ENCODE measurements at places on chromosomes 11 and 22.

DNA sequence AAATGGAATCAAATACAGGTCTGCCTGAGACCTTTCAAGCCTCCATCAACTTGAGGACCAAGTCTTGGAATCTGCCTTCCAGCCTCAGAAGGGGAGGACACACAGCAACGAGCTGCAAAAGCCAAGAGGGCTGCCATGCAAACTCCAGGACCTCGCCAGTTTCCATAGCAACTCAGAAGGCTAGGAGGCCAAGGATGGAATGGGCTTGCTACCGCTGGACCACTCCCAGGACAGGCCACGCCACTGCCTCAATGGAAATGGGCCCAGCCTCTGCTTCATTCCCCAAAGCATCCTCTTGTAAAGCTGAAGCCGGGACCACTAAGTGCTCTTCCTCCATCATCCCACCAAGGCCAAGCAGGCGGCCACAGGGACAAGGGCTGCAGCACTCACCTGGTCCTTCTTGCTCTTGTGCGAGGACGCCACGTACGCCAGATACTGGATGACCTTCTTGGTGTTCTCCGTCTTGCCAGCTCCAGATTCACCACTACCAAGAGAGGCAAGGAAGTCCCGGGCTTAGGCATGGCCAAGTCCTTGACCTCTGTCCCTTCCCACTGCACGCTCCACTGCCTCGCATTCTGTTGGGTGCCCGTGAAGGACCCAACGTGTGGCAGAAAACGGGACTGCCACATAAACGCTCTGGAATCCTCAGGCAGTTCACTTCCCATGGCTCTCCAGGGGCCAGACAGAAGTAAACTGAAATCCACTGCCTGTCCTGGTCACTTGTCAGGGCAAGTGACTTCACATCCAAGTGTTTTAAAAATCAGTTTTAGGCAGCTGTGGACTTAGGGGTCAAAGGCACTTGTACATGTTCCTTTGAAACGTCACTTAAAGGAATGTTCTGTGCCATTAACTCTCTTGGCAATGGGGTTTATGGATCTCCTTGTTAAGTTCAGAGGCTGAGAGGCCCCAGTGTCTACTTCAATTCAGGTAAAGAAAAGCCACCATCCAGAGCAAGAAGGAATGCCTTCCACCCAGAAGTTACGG, 61.3 kb downstream of the MYH9 start:
- no peak for DNase-seq

GRCh38 chr22:21446827-21447690, 20.1 kb upstream of the TMEM191C start:
- no peak for DNase-seq

DNA sequence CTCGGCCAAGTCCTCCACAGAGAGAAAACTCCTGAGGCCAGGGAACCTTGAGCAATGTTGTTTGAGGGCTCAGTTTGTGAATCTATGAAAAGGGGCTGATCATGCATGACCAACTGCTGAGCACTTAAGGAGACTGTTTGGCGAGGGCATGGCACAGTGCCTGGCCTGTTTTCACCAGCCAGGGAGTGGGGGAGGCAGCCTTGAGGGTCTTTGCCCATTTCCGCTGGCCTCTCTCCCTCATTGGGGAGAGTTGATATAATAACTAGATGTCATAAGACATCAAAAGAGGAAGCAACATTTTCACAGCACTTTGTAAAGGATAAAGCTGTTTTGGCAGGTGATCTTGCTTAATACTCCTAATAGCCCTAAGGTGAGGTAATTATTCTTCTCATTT, 110.6 kb downstream of the TP53I11 start:
- DNase-seq, result no peak

GRCh38 chr22:20093418-20094196, 13.6 kb downstream of the DGCR8 start:
- no peak for DNase-seq
